ENCODE measurements at places on chromosomes 5 and 9. TPM values are rescaled to one million over a fixed set of nuclear protein-coding genes. Genes with fewer than 3 reads are reported as not detected.

DNA sequence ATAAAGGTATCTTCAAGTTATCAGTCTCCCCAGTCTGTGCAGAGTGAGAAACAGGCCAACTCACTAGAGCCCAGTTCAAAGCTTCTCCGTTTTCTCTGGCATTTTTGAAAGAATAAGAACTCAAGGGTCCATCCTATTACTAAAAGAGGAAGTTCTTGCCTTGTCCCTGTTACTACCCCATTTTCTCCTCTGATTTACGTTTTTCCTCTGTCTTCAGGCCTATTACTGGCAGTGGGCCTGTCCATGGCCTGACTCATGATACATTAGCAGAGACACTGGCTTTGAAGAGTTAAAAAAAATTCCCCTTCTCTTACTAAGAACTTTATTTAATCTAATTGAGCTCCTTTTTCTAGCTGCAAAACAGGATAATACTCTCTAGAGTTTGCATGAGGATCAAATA is 624.0 kb upstream of the KLF4 start:
- H3K36me3 ChIP-seq, result no peaks in the 10 kb centered on the region
- H3K27ac ChIP-seq, result no peak overlapping the region
- no peak for DNase-seq
- no peaks in the 10 kb centered on the region for H3K4me1 ChIP-seq

GRCh38 chr9:136331556-136332481 is 4.5 kb downstream of the GPSM1 start:
- H3K27ac ChIP-seq, result no peak overlapping the region
- H3K4me3 ChIP-seq, result no peak overlapping the region
- H3K4me1 ChIP-seq, result peaks cover 12% of the 10 kb centered on the region
- no peak for DNase-seq
- H3K36me3 ChIP-seq, result no peaks in the 10 kb centered on the region

- no peak for DNase-seq
Measured at GRCh38 chr9:78026947-78027346, 4.7 kb downstream of the GNAQ start.

GRCh38 chr5:14492331-14492964 is 89.1 kb upstream of the OTULINL start:
- peak overlapping the region; percentile 22 for H3K27ac ChIP-seq
- DNase-seq, result no peak
- H3K4me1 ChIP-seq, result peaks cover 18% of the 10 kb centered on the region
- H3K36me3 ChIP-seq, result peaks cover 98% of the 10 kb centered on the region
- H3K27me3 ChIP-seq, result no peaks in the 10 kb centered on the region

Gene SAXO1
- 0.02 TPM for polyA plus RNA-seq

- no peaks in the 10 kb centered on the region for H3K36me3 ChIP-seq
- no peaks in the 10 kb centered on the region for H3K4me1 ChIP-seq
- H3K27me3 ChIP-seq, result no peaks in the 10 kb centered on the region
- H3K27ac ChIP-seq, result no peak overlapping the region
- DNase-seq, result no peak
- no peak overlapping the region for H3K4me3 ChIP-seq
Measured at GRCh38 chr5:27396998-27397397, 358.6 kb upstream of the CDH9 start.

Gene IFNB1
- not detected for polyA plus RNA-seq

GRCh38 chr5:13745508-13745907 is 199.0 kb downstream of the DNAH5 start:
- no peak overlapping the region for H3K27ac ChIP-seq
- no peak overlapping the region for H3K4me3 ChIP-seq
- no peaks in the 10 kb centered on the region for H3K36me3 ChIP-seq
- no peaks in the 10 kb centered on the region for H3K4me1 ChIP-seq
- H3K27me3 ChIP-seq, result no peaks in the 10 kb centered on the region
- DNase-seq, result no peak

DNA sequence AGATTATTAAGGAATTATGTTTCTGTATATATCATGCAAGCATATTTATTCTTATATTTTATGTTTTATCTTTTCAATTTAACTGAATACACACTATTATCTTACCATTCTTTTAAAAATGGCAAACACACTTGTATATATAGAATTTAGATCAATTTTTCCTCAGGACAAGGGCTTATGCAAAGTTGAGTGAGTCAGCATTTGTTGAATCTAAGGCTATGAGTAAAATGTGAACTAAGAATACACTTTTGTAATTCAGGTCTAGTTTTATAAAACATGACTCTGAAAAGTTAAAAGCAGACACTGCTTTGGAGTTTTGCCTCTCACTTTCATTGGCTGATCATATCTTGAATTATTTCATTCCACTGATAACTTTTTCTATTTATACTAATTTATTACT is 127.8 kb downstream of the FOCAD start:
- H3K36me3 ChIP-seq, result no peaks in the 10 kb centered on the region
- no peak overlapping the region for H3K4me3 ChIP-seq

- H3K4me3 ChIP-seq, result no peak overlapping the region
- peaks cover 13% of the 10 kb centered on the region for H3K4me1 ChIP-seq
- DNase-seq, result no peak
- H3K36me3 ChIP-seq, result no peaks in the 10 kb centered on the region
Measured at GRCh38 chr5:138216799-138217198, 3.7 kb upstream of the CDC23 start.

Gene SPINK4
- not detected for polyA plus RNA-seq

Gene SWI5
- polyA plus RNA-seq, result 23.0 TPM

DNA sequence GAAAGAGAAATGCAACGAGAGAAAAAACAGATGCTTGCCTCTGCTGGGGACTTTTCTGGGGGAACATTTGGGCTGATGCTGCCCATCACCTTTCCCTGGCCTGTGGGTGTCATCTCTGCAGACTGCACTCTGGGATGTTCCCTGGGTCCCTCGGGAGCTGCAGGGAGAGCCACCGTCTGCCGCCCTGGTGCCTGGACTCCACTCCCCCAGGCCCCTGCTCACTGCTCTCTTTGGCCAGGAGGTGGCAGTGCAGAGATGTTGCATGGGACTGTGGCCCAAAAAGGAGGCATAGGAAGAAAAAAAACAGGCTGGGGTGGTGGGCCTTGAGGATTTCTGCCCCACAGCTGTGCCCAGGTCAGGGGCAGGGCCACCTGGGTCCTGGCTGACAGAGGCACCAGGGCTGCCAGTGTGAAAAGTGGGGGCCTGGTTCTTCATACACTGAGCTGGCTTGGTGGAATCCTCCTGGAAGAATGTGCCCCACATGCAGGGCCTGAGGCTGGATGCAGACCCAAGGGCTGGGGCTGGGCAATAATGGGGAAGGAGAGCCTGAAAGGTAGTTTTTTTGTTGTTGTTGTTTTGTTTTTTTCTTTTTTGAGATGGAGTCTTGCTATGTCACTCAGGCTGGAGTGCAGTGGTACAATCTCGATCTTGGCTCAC is 353.6 kb downstream of the SLIT3 start:
- H3K27me3 ChIP-seq, result no peaks in the 10 kb centered on the region
- no peak for DNase-seq
- no peak overlapping the region for H3K27ac ChIP-seq
- no peaks in the 10 kb centered on the region for H3K4me1 ChIP-seq

DNA sequence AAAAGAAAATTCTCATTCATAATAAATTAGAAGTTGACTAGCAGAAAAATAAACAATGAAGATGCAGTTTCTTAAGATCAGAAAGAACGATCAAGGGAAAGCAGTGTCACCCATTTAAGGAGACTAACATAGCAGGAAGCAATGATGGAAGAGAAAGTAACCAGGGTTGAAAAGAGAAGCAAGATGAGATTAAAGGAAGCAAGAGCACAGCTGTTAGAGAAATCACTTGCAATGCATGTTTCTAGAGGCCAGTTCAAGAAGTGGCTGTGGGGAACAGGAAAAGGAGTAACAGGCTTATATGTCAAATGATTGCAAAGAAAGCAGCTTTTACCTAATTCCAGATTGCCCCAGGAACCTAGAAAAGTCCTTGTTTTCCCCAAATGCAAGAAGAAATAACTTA is 46.8 kb upstream of the SLC1A1 start:
- H3K36me3 ChIP-seq, result no peaks in the 10 kb centered on the region
- no peaks in the 10 kb centered on the region for H3K27me3 ChIP-seq
- no peak overlapping the region for H3K27ac ChIP-seq
- H3K4me3 ChIP-seq, result no peak overlapping the region
- no peaks in the 10 kb centered on the region for H3K4me1 ChIP-seq

GRCh38 chr5:34412736-34413135 is 243.4 kb upstream of the RAI14 start:
- no peaks in the 10 kb centered on the region for H3K4me1 ChIP-seq
- no peaks in the 10 kb centered on the region for H3K27me3 ChIP-seq
- no peak for DNase-seq
- no peak overlapping the region for H3K4me3 ChIP-seq
- H3K27ac ChIP-seq, result no peak overlapping the region

GRCh38 chr5:152462021-152462721 is 57.1 kb upstream of the NMUR2 start:
- no peak for DNase-seq
- no peaks in the 10 kb centered on the region for H3K27me3 ChIP-seq
- H3K36me3 ChIP-seq, result no peaks in the 10 kb centered on the region
- no peak overlapping the region for H3K27ac ChIP-seq

DNA sequence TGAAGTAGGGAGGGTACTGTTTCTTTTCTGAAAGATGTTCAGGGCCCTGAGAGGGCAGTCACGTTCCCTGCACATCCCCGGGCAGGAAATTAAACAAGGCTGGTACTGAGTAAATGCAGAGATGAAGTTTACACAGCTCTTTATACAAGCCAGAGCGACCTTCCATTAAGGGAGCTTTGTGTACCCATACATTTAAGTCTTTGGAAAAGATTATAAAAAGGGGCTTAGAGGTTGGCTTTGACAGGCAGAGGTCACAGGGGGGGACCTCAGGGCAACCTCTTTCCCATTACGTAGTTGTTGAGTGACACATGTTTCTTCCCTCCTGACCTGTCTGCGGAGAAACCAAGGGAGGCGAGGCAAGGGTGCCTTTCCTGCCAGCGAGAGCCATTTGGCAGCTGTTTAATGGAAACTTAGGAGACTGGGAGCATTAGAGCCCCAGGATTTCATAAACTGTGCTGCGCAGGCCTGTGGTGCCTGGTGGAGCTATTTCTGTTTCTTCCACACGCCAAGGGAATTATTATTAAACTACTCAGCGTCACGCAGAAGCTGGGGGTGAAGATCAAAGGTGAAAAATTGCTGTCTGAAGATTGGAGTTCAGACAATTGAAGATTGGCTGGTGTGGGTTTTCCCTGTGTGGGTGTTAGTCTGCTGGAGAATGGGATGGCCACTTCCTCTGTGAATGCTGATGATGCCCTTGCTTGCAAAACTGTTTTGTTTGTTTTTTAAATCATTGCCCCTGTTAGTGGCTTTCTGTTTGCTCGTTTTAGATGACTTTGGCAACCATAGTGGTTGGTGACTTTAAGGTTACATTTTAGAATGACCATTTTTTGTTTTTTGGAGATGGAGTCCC is 3.2 kb upstream of the SMIM32 start:
- peaks cover 21% of the 10 kb centered on the region for H3K27me3 ChIP-seq
- no peak overlapping the region for H3K27ac ChIP-seq
- H3K4me1 ChIP-seq, result peaks cover 17% of the 10 kb centered on the region
- no peak overlapping the region for H3K4me3 ChIP-seq
- DNase-seq, result no peak

DNA sequence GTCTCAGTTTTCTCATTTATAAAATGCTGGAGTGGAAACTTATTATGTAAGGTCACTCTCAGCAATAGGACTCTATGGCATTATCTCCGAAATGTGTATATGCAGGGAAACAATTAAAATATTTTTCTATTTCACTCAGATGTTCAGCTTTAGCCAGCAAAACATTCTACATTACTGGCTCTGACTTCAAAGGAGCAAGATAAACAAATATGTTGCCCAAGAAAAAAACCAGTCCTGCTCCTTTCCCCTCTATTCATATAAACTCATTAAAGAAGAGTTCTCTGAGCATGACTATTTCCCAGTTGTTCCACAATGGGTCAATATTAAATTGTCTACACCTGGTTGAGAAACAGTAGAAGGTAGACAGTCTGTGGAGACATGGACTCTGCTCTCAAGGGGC is 155.0 kb downstream of the NPR3 start:
- H3K27ac ChIP-seq, result no peak overlapping the region
- H3K36me3 ChIP-seq, result no peaks in the 10 kb centered on the region
- no peaks in the 10 kb centered on the region for H3K27me3 ChIP-seq
- no peak for DNase-seq
- H3K4me3 ChIP-seq, result no peak overlapping the region
- no peaks in the 10 kb centered on the region for H3K4me1 ChIP-seq

DNA sequence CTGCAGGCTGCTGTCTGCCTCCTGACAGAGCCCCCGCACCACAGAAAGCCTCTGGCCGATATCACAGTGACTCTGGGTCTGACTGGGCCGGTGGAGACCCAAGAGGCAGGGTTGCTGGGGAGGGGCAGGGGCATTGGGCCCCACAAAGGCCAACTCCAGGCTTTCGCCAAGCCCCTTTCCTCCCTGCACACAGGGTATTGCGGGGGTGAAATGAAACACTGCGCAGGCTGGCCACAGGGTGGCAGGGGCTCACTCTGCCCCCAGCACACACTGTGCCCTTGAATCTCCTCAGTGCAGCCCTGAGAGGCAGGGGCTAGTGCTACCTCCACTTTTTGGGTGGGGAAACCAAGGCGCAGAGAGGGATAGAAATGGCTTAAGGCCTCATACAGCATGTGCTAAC is 44.6 kb downstream of the BARX1 start:
- H3K36me3 ChIP-seq, result no peaks in the 10 kb centered on the region
- no peak overlapping the region for H3K27ac ChIP-seq
- no peaks in the 10 kb centered on the region for H3K4me1 ChIP-seq
- H3K27me3 ChIP-seq, result peaks cover 8% of the 10 kb centered on the region
- no peak for DNase-seq

Gene SPATA31A3
- not detected for polyA plus RNA-seq

Gene FAM174A
- polyA plus RNA-seq, result 9.5 TPM

Gene ZNF300
- 7.2 TPM for polyA plus RNA-seq

- H3K4me3 ChIP-seq, result no peak overlapping the region
- no peaks in the 10 kb centered on the region for H3K4me1 ChIP-seq
- no peaks in the 10 kb centered on the region for H3K36me3 ChIP-seq
- no peak overlapping the region for H3K27ac ChIP-seq
- no peak for DNase-seq
Measured at GRCh38 chr5:30100148-30100713, 1093.3 kb upstream of the CDH6 start.

Gene TRIM36
- polyA plus RNA-seq, result 0.18 TPM

- H3K36me3 ChIP-seq, result no peaks in the 10 kb centered on the region
- H3K4me3 ChIP-seq, result no peak overlapping the region
- no peak for DNase-seq
- no peak overlapping the region for H3K27ac ChIP-seq
- no peaks in the 10 kb centered on the region for H3K27me3 ChIP-seq
- no peaks in the 10 kb centered on the region for H3K4me1 ChIP-seq
Measured at GRCh38 chr9:95907794-95908193, 32.3 kb downstream of the ERCC6L2 start.
